ENCODE measurements at places on chromosomes 5 and 9. TPM values are rescaled to one million over a fixed set of nuclear protein-coding genes. Genes with fewer than 3 reads are reported as not detected.

S1PR3 gene
- 125 TPM for total RNA-seq

CNOT6 gene
- 19.5 TPM for total RNA-seq

GNAQ gene
- total RNA-seq: 58.8 TPM

SPINK7 gene
- not detected for total RNA-seq

PCDHB3 gene
- 2.3 TPM for total RNA-seq

GRCh38 chr5:1278656-1279442 lies 16.0 kb downstream of the TERT start:
- no peak for DNase-seq

DNA sequence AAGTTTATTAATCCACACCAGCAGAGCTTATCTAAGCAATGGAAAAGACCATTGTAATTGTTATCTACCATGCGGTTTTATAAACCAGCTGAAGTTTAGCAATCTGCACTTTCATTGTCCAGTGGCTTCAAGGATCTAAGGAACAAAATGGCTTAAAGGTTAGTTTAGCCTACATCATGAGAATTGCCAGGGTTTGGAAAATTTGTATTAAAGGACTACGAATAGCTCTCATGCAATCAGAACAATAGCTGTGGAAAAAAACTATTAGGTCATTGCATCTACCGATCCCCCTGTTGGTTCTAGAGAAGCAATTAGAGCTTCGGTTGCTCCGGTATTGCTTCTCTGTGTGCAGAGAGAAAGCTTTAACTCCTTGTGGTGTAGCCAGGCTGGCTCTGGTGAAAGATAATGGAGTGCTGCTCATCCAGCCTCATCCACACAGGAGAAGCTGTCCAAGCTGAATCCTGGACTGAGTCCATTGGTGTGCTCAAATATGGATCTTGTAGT lies 86.3 kb upstream of the SLC12A2 start:
- no peak for DNase-seq

GRCh38 chr9:15693701-15694100 lies 140.9 kb downstream of the CCDC171 start:
- DNase-seq: no peak

- no peak for DNase-seq
Observed at GRCh38 chr5:175718401-175719108, 60.7 kb downstream of the HRH2 start.

DNA sequence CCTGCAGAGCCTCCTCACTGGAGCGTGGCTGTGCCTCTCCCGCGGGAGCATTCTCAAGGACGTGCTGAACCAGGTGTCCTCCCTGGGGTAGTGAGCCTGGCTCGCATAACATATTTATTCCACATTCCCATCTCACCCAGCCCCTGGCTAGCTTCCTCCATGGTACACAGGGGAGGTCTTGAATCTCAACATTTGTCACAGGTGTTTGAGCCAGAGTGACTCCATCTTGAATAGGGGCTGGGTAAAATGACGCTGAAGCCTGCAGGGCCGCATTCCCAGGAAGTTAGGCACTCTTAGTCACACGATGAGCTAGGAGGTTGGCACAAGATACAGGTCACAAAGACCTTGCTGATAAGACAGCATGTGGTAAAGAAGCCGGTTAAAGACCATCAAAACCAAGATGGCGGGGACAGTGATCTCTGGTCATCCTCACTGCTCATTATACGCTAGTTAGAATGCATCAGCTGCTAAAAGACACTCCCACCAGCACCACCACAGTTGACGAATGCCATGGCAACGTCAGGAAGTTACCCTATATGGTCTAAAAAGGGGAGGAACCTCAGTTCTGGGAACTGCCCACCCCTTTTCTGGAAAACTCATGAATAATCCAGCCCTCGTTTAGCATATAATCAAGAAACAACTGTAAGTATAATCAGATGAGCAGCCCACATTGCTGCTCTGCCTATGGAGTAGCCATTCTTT lies 273.8 kb upstream of the IRX4 start:
- no peak for DNase-seq

DNA sequence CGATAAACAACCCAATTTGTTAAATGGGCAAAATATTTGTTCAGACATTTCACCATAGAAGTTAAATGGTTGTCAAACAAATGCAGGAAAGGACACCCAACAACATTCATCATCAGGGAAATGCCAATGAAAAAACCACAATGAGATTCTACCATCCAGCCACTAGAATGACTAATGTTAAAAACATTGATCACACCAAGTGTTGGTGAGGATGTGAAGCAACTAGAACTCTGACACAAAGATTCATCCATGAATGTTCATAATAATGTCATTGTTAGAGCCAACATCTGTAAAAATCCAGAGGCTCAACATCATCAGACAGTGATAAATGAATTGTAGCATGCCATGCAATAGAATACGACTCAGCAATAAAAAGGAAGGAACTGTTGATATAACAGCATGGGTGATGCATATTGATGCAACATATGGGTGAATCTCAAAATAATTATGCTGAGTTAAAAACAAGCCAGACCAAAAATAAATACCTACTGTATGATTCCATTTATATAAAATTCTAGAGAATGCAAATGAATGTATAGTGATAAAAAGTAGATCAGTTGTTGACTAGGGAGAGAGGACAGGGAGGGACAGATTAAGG lies 55.9 kb upstream of the UNC5A start:
- DNase-seq: no peak

- no peak for DNase-seq
Observed at GRCh38 chr5:72476721-72477120, 30.5 kb downstream of the ZNF366 start.

DNA sequence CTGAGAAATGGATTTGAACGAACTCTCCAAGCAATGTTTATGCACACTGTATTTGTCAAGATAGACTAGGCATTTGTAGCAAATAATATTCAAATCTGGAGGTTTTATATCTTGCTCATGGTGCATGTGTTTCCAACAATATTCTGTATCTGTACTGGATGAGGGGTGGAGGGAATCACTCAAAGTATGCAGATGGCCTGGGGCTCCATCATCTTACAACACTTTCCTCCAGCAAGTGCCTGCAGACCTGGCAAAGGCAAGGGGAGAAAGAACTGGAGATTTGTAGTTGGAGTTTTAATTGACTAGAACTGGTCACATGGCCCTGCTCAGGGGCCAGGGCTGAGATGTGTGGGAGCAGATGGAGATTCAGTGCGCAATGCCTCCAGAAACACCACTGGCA lies 309.0 kb downstream of the PLK2 start:
- DNase-seq: no peak

DNA sequence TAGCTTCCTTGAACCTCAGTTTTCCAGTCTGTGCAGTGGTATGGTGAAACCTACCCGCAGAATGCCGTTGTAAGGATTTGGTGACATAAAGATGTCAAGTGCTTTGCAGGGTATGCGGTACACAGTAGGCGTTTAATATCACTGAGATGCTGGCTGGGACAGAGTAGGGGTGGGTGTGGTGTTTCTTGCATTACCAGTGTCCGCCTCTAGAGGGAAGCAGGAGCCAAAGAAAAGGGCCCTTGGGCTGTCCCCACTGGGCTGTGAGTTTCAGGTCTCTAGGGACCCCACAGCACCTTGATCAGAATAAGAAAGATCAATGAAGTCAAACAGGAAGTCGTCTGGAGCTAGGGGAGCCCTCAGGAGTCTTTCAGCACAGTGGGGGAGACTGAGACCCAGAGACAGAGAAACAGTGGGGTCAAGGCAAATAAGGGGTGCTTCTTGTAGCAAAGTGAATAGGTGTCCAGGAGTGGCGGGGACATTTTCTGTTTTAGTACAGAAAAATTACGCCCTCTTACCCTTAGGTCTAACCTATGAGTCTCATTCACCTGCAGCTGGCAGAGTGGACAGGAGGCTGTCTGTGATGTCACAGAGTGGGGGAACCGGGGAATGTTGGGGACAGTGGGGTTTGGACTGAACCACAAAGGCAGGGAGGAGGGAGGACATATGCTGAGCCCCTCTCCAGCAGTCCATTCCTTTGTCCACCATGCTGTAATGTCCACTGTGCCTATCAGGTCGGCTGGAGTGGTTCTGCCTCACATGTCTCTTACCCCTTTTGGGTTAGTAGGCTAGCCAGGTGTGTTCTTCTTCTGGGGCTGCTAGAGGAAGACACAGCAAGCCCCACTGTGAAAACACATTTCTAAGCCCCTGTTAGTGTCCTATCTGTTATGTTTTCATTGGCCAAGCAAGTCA lies 4.7 kb upstream of the TEX53 start:
- no peak for DNase-seq

GRCh38 chr5:172076761-172077244 lies 70.4 kb upstream of the FBXW11 start:
- DNase-seq: no peak

GRCh38 chr5:56095579-56096102 lies 100.9 kb upstream of the IL6ST start:
- no peak for DNase-seq

- no peak for DNase-seq
Observed at GRCh38 chr9:8366161-8366926, 566.8 kb upstream of the DMAC1 start.

GRCh38 chr5:89930591-89931392 lies 478.8 kb downstream of the CETN3 start:
- no peak for DNase-seq

All from thoracic aorta (tissue), 2 donors.